MM.1S (cell line): ENCODE measurements at places on chromosomes 13 and 19.

DNA sequence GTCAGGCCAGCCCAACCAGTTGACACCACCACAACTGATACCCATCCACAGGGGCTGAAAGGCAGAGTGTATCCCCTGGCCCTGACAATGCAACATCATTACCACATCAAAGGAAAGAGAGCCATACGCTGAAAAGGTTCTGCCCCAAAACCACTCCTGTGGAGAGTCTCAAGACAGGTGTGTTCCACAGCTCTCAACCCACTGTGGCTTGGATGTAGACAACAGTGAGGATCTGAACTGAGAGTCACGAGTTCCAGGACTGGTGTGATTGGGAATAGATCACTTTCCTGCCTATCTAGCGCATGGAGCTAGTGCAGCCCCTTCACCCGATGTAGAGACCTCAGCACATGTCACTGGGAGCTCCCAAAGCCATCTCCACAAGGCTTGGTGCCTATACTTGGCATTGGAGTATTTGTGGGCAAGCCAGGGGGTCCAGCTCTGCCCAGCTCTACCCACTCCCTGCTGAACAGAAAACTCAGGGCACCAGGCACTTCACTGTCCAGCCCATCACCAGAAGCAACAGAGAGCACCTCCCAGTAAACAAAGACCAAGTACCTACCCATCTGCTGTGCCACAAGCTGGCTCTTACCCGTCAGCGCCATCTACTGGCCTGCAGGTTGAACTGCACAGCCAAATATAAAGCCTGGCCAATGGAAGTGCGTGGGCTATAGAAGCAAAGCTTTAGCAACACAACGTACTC lies 579.5 kb downstream of the UQCRFS1 start:
- peak; percentile 96 for DNase-seq

DNA sequence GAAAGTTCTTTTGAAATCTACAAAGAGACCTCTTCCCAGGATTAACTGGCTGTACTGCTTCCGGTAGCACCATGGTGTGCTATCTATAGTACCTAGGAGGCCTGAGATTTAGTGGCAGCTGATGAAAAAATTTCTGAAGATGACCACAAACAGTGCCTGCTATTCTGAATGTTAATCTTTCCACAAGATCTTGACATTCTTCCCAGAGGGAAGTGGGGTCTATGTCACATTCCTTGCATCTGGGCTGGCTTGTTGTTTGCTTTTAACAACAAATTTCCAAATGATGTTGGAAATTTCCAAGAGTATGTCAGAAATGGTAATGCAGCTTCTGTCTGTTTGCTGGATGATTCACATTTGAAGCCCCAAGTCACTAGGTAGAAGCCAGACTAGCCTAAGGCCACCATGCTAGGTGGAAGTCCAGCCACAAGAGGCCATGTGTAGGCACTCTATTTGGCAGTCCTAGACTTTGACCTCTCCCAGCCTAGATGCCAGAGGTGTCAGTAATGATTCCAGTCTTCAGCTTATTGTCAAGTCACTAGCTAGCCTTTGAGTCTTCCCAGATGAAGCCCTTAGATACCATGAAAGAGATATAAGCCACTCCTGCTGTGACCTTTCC lies 22.1 kb downstream of the SPART start:
- DNase-seq, result no peak

DNA sequence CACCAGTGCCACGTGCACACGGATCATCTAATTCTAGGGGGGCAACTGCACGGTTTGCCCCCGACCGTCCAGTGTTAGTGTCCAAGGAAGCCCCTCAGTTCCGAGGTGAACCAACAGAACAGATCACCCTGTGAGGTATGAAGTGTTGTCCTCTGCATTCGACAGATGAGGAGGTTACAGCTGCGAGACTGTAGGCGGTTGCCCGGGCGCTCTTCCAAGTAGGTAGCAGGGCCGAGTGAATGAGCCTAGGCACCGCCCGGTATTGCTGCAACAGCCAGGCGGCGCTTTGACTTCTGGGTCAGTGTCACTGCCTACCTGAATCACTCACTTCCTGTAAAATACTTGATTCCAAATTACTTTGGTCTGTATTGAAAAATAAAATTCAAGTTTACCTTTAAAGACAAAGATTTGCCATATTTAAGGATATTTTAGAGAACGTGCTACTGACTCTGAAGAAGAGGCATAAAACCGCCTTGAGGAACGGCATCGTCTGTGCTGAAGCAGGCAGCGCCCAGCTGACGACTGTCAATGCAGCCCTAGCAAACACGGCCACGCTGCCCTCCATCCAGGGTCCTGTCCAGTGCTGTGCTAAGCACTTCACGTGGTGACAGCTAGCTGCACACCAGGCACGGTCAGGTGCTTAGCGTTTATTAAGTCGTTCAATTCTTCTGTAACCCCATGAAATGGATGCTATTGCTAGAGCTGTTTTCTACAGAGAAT lies 19.3 kb upstream of the RASA3 start:
- DNase-seq, result no peak

DNA sequence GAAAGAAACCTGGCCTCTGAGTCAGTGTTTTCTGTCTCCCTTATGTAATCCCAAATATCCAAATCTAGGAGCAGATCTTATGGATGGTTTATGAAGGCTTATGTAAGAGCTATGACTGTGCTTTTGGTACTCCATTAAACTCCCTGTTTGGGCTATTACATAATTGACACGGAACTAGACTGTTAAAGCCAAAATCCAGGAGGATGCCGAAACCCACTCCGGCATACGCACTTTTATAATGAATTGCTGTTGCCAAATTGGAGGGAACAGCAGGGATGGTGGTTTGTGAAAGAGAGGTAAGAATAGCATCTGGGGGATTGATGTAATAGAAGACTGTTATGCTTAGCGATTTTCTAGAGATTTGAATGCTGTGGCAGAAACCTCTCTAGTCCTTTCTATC lies 2.0 kb downstream of the MTUS2 start:
- no peak for DNase-seq

GRCh38 chr19:13717194-13717643 lies 47.1 kb upstream of the MRI1 start:
- no peak for DNase-seq

- DNase-seq, result no peak
Observed at GRCh38 chr13:28401303-28402056, 93.4 kb downstream of the FLT1 start.

- DNase-seq, result peak; percentile 17
Observed at GRCh38 chr19:7522923-7523667, 671 bp downstream of the MCOLN1 start.

- DNase-seq, result no peak
Observed at GRCh38 chr13:94494026-94494425, 14.5 kb upstream of the DCT start.

DNA sequence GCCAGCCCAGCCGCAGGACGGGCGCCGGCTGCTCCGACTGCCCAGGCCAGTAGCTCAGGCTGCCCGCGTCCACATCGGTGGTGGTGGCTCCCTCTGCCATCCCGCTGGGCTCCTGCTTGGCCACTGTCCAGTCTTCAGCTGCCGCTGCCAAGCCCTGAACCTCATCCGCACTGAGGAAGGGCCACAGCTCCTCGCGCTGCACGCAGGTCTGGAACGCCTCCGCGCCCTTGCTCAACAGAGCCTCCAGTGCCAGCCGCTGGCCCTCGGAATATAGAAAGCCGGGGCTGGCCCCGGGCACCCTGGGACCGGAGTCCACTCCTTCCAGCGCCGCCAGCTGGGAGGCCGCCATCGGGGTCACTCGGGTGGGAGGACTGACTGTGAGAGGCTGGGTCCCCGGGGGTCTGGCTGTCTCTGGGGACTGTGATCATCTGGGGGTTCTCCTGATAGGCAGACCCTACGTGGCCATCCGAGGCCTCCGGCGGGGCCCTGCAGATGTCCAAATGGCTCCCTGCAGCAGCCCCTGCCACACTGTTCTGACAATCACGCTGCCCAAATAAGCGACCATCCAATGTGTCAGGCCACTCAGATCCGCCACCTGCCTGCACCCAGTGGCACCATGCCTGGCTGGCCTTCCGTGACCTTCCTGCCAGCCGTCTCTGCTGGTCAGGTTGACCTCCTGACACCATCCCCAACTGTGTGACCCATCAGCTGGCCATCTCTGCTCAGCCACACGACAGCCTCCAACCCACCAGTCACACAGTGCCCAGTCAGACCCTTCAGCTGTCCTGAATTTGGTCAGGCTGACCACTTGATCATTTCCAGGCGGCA lies 1.6 kb downstream of the FAM83E start:
- DNase-seq, result no peak

- DNase-seq, result no peak
Observed at GRCh38 chr19:47832723-47833122, 11.0 kb downstream of the CRX start.

DNA sequence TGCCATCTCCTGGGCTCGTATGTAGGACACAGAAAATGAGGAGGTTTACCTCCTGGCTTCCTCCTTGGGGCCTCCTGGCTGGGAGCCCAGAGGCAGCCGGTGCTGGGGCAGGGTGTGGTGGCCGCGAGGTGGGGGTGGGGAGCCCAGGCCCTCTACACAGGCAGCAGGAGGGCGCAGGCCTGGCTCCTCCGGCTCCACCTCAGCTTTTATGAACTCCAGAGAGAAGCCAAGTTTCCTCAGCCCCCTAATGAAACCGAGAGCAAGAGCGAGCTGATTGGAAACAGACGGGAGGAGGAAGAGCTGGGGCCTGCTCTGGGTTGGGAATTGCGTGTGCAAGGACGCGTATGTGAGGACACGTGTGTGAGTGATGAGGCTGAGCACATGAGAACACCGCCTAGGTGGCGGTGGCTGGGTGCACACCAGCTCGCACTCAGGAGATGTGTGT lies 23.1 kb downstream of the LYL1 start:
- DNase-seq, result no peak

- DNase-seq, result no peak
Observed at GRCh38 chr19:48216933-48217332, 38.8 kb downstream of the CARD8 start.

DNA sequence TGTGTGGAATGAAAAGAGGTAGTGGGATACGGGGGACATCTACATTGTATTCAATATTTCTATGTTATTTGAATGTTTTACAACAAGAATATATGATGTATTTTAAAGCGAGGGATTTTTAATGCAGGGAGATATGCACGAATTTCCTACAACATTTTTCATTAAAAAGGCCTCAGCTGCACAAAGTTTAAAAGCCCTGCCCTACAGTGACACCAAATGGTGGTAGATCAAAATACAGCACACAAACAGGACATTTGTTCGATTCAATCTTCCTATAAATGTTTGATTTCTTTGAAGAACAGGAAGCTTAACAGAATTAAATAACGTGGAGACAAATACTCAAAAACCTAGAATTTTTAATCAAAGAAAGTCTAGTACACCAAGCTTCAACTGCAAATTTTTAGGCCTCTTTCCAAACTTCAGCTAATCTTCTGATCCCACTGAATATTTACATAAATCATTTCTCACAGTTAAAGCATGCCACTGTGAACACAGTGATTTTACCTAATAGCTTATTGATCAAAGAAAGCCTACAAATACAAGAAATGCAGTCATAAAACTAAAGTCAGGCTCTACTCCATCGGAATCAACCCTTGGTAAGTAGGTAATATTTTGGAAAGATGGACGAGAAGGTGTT lies 257.2 kb downstream of the DIAPH3 start:
- DNase-seq, result peak; percentile 19

DNA sequence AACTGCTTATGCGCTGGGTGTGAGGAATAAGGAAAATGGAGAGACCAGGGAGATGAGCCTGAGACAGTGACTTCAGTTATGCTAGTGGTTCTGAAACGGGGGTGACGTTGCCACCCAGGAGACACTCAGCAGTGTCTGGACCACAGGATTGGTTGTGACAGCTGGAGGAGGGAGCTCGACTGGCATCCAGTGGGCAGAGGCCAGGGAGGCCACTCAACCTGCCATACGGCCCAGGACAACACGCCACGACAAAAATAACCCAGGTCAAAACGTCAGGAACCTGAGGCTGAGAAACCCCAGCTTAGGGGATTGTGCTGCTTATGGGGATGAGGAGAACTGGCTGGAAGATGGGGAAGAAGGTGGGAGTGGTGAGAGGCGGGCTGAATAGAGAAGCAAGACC lies 10.4 kb downstream of the ZSCAN5A start:
- DNase-seq, result no peak

DNA sequence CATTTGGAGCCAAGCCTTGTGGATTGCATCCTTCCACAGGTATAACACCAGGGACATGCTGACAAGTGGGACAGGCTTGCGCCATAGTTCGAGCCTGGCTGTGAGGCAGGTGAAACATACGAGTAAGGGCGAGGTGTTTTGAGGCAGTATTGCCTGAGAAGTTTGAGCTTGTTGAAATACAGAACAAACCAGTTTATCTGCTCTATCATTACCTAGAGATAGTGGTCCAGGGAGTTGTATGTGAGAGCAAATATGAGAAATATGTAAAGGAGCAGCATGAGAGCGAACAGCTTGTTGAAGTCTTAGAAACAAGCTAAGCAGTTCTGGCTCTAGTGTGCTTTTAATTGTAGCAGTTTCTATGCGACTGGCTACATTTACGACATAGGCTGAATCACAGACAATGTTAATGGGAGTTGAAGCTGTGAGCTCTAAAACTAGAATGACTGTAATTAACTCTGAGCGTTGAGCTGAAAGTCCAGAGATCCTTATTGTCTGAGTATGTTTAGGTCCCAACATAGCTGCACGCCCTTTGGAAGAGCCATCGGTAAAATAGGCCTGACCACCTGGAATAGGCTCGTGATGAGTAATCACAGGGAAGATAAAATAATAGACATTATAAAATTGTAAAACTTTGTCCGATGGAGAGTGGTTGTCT lies 8.2 kb downstream of the ZNF439 start:
- DNase-seq, result no peak

- no peak for DNase-seq
Observed at GRCh38 chr19:5595129-5595528, 27.4 kb upstream of the TINCR start.
